ENCODE measurements at places on chromosomes 7 and 10. TPM values are rescaled to one million over a fixed set of nuclear protein-coding genes. Genes with fewer than 3 reads are reported as not detected.

DNA sequence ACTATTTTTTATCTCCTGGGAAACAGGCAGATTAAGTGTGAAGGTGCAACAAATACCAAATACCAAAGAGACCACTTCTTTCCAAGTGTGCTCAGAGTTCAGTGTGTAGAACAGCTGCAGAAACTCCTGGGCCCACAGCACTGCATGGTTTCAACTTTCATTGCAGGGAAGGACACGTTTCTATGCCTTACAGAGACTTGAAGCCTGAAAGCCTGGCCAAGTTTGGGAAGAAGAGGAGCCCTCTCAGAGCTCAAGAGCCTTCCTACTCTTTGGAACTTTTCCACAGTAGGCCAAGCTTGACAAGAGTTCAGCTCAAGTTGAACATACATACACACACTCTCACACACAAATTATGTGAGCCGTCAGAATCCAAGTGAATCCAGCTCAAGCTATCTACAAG lies 2.5 kb downstream of the HOXA4 start:
- no peak for DNase-seq

GRCh38 chr10:73480158-73480557 lies 15.7 kb downstream of the PPP3CB start:
- DNase-seq = no peak

The PLAC9 gene
- total RNA-seq = 64.9 TPM

- no peak for DNase-seq
These were observed 207.7 kb upstream of the TEX47 start for GRCh38 chr7:89002981-89003956.

The PTER gene
- 17.8 TPM for total RNA-seq

GRCh38 chr7:27207348-27207985 lies 7.6 kb upstream of the HOXA13 start:
- DNase-seq = no peak

The GHRHR gene
- not detected for total RNA-seq

DNA sequence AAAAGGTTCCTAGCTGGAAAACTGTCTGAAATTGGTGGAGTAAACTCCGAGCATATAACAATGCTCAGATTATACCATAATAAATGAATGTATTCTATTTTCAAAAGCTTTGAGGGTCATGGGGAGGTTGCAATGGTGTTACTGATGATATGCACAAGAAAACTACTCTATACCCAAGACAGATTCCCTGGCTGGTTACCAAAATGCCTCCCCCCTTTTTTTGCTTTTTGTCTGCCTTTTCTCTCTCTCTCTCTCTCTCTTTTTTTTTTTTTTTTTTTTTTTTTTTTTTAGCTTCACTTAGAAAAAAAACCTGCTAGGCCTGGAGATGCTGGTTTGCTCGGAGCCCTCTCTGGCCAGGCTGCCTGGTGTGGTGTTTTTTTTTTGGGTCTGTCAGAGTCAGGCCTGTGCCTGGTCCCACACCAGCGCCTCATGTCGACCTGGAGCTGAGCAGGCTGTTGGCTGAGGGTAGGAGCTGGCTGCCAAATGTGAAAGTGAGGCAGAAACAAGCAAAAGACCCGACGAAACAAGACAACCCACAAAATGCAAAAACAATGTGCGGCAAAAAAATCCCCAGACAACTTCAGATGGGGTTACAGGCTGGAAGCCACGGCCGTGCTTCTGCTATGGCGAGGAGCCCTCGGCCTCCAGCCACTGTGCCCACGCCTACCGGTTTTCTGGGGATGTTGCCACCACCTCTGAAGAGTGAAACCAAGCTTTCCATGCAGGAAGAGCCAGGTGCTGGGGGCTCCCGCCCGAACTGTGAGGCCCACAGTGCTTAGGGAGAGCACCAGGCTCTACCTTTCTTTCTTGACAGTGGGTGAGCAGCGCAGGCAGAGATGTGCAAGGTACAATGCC lies 59.9 kb upstream of the EFCAB10 start:
- no peak for DNase-seq

DNA sequence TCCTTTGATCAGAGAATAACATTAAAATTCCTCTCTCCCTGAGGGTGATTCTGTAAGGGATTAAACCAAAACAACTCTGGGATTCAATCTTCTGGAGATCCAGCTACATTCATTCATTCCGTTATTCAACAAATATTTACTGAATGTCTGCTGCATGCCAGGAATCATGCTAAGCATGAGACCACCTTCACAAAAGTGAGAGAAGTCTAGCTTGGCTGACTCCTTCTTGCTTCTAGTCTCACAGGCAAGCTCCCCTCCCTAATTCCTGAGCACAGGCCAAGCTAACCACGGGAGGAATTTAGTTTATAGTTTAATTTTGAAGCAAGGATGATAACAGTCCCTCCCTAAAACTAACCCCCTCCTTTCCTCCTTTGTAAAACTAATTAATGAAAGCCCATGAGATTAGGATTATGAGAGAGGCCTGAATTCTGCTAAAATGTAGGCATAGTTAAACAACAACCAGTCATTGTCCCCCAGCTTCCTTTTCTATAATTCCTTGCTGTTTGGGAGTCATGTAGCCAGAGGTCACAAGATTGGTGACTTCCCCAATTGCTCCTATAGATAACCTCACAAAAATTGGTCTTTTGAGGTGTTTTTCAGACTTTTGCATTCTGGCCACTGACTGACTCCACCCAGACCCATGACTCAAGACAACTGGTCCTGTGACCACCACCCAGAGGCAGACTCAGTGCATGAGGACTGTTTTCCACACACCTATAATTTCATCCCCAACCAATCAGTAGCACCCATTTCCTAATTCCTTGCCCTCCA lies 113.5 kb downstream of the ITGB8 start:
- no peak for DNase-seq

GRCh38 chr7:18290223-18290622 lies 205.3 kb upstream of the HDAC9 start:
- DNase-seq = no peak

The ANXA8 gene
- 7.7 TPM for total RNA-seq

DNA sequence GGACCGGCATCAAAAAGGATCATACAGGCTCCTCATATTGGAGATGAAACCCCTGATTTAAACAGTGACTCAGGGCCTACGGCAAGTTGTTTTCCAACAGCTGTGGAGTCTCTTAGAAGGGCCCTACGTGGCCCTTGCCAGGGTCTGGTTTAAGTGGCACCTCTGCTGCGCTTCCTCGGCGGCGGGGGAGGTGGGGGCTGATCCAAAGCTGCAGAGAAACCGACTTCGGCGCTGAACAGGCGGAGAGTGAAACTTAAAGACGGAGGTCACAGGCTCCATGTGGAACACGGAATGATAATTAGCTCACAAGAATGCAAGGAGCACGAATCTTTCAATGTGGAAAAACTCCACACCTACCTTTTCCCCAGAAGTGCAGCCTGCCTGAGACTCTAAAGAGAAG lies 477.9 kb downstream of the TCERG1L start:
- no peak for DNase-seq

GRCh38 chr10:62562101-62562500 lies 187.9 kb downstream of the ZNF365 start:
- DNase-seq = no peak

DNA sequence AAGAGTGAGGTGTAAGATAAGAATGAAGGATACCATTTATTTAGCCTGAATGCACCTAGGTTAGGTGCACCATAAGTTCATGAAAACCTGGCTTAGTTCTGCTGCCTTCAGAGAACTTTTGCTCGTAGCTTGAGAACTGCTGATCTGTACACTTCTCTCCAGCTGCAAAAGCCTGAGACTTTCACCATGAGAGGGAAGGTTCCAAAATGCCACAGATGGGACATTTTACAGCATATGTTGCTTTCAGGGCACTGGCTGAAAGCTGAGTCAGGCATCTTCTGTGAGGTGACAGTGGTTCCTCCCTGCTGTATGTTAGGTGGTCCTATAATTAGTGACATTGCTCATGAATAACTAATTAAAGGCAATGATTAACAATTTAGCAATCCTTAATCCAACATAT lies 298.3 kb downstream of the GALNT17 start:
- no peak for DNase-seq

The TAS2R60 gene
- 0.42 TPM for total RNA-seq

DNA sequence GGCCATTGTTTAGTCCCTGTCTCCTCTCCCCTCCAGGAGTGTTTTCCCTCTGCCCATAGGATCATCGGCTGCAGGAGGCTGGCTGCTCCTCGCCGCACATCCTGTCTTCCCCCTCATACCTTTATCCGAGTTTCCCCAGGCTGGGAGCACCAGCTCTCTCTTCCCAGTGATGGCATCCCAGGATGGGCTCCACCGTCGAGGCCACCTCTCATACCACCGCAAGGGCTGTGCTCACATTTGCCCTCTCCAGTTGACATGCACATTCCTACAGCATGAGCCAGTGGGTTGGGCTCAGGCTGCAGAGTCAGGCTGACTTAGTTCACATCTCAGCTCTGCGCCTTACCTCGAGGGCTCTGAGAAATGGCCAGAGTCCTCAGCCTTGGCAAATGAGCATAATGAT lies 12.1 kb downstream of the HKDC1 start:
- no peak for DNase-seq

DNA sequence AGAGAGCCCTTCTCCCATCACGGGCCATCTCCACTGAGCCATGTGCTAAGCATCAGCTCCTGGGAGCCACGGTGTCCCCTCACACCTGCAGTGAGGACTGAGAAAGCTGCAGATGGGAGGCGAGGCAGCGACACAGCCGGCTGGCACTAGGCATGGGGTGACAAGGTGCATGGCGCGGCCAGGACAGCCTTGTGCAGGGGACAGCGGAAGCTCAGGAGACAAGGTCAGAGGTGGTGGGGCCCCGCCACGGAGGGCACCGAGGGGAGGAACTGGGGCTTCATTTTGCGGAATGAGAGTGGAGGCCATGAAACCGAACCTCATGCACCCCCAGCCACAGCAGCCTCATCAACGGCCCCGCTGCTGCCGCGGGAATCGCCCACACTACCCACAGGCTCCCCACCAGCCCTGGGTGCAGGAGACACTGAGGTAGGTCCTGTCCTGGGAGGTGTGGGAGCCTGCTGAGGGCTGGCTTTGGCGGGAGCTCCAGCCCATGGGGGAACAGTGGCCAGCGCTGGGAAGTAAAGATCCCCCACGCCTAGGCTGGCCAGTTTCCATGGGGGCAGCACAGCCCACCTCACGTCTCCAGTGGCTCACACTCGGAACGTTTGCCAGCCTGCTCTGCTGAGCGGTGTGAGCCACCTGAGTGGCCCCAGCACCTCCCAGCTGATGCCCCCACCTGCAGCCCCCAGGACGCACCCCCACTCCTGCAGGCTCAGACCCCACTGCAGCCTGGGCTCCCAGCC lies 71.2 kb upstream of the INSIG1 start:
- DNase-seq = no peak

DNA sequence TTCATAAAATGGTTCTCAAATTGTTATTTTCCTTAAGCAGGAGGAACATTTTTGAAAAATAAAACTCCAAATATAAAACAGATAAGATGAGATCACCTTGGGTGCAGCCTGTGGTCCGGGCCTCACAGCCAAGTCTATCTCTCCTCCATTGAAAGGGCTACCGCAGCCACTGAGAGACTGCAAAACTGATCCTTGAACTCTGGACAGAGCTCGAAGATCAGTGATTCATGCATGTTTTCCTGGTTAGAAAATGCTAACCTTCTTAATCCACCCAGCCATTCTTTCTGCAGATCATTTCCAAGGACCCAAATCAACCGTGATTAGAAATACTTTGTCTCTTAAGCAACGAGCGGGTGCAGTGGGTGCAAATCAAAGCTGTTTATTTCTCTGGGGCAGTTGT lies 378.8 kb downstream of the PLXDC2 start:
- DNase-seq = no peak

GRCh38 chr10:97858001-97858439 lies 8.4 kb downstream of the GOLGA7B start:
- no peak for DNase-seq

GRCh38 chr10:114094795-114095194 lies 51.1 kb downstream of the ADRB1 start:
- DNase-seq = no peak

DNA sequence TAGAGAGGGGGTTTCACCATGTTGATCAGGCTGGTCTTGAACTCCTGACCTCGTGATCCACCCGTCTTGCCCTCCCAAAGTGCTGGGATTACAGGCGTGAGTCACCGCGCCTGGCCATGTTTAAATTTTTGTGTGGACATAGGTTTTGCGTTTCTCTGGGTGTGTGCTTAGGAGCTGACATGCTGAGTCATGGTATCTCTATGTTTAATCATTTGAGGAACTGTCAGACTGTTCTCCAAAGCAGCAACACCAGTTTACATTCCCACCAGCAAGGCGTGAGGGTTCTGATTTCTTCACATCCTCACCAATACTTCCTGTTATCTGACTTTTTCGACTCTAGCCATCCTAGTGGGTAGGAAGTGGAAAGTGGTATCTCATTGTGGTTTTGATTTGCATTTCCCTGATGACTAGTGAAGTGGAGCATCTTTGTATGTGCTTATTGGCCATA lies 153.7 kb downstream of the DNAJB6 start:
- no peak for DNase-seq

DNA sequence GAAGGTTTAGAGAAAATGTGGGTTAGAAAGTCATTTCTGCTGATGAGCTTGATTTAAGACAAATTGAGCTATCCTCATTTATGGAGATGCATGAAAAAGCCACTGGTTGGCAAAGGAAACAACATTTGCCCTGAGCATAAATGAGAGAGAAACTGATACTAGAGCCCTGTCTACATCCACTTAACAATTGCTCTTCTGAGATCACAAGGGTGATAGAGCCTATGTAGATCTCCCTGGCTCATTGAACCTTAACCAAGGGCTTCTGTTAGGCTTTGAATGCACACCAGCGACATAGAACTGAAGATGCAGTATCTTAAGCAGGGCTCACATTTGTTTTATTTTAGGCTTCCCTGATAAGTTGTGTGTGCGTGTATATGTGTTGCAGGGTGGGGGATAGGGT lies 35.0 kb downstream of the GPR141 start:
- DNase-seq = no peak

The TMEM270 gene
- not detected for total RNA-seq

DNA sequence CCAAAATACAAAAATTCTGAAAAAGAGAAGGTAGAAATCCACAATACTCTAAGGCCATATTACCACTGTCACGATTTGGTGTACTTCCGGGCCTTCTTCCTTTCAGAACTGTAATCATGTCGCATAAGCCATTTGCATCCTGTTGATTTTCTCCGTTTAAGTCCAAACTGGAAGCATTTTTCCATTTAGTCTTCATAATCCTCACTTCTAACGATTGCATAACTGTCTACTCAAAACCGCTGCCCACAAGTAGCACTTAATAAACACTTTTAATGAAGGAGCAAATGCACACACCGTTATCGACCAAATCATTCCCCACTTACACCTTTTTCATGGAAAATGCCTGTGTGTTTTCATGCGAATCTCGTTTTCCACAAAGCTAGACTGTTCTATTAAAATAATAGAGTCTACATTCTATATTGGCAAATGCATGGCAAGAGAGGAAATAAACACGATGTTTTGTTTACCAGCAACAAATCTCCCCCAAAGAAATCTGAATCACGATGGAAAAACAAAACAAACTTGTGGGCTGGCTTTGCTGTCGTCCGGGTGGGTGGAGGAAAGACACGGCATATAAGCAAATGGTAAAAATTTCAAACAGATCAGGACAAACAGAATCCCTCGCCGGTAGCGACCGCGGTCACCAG lies 1.0 kb downstream of the ATE1 start:
- DNase-seq = no peak

The TMEM273 gene
- 14.4 TPM for total RNA-seq
